ENCODE measurements at places on chromosomes 6 and 20.
A peak's percentile ranks its signal among the peaks of the same experiment; 100 is the strongest.

- peak; percentile 18 for DNase-seq
These were observed 317.5 kb upstream of the MOCS1 start for GRCh38 chr6:40251637-40252300.

- DNase-seq = no peak
These were observed 76.0 kb downstream of the ANKRD6 start for GRCh38 chr6:89508755-89509563.

GRCh38 chr6:150072201-150072600 is 3.3 kb upstream of the ULBP3 start:
- no peak for DNase-seq

DNA sequence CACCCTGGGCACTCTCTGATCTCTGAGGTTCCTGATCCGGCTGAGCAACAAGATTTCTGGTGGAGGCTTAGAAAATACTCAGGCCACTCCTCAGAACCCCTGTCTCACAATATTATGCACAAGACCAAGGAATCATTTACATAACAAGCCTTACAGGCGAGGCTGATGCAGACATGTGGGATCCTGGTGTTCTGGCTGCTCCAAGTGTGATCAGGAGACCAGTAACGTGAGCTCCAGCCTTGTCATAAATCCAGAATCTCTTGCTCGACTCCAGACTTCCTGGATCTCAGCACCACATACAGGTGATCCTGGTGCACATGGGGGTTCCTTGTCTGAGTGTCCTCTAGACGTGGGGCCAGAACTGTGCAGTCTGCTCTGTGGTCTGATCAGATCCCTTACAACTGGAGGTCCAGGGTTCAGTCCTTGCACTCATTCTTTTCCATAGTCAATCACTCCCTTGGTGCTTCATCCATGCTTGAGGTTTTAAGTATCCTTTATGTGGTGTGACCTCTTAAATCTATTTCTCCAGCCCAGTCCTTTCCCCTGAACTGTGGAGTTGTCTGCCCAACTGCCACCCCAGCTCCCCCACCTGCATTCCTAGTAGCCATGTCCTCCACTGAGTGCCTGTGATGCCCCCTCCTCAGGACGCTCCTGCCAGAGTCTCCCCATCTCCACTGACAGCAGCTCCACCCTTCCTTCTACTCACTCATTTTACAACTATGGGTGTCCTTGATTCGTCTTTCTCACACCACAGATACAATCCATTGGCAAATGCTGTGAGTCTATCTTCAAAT is 5.1 kb downstream of the HLA-C start:
- no peak for DNase-seq

DNA sequence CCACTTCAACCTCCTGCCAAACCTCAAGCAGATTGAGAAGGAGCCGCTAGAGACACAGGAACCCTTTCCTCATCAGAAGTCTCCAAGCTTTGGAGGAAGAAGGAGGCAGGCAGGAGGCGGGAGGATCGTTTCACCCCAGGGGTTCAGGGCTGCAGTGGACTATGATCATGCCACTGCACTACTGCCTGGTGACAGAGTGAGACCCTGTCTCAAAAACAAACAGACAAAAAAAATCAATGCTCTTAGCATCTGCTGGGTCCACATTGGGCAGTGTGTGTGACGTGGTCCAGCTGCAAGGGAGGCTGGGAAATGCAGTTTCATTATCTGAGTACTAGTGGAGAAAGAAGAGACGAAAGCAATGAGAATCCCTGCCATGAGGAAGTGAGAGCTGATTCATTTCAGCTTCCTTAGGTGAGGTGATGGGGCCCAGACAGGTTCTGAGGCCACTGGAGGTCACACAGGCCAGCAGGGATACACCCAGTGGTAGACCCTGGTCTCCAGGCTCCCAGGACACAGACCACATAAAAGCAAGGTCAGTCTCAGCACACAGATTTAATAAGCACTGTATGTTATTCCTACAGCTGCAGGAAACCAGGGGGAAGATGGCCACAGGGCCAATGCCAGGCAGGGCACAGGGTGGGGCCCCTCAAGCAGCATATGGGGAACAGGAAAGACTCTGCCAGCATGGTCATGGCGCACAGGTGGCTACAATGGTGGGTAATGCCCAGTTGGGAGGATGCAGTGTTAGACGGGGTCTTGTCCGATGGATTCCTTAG is 4.3 kb downstream of the GFRA4 start:
- no peak for DNase-seq

DNA sequence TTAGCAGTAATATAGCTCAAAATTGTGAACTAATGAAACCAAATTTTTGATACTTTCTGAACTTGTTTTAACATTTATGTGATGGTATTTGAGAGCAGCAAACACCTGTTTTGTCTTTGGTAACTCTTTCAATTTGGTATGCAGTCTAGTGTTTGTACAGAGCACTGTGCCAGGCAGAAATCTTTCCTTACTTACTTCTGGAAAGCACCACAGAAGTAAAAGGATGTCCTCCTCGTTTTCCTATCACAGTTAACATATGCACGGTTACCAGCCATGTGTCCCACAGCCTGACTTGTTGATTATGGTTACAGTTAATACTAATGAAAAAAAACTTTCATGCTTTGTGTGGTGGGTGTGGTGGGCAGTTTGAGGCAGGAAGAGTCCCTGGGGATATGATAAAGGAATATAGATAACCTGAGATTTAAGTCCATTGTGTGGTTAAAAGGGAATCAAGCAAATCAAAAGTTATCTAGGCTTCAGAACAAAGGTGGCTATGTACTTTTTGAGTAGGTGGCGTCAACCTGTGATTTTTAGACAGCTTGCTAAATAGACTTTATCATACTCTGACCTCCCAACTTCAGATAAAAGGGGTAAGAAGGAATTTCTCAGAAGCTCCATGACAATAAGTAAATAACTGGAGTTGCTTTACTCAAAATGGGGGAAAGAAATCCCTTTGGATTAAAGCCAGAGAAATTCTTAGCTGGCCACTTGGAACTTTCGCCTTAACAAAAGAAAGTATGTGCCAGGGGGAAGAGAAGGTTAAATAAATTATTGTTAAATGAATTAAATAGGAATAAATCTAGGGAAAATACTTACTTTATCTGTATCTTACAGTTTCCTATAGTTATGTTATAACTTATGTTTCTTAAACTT is 20.1 kb upstream of the COL10A1 start:
- DNase-seq = no peak

DNA sequence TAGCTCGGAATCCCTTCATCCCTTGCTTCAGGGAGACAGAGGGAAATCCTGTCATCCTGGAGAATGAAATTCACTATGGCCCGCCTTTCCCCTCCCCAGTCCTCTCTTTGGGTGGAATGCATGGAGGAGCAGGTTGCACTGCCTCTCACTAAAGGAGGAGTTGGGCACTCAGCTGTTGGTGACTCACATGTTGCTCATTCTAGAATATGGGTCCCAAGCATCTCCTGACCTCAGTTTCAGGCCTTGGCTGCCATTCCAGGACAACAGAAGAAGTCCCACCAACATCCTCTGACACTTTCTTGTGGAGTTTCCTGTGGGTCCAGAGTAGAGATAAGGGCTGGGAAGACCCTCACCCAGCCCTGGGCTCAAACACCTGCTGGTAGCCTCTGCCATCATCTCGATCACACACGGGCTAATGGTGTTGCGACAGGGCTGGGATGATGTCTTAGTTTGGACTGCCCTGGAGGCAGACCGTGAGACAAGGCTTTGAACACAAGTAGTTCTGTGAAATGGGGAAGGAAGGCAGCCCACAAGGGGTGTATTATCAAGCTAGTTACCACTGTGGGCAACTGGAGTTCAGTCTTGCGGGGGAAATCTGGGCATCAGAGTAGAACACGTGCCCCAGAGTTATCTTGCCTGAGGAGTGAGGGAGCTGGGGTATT is 52.4 kb upstream of the RNF24 start:
- DNase-seq = no peak

DNA sequence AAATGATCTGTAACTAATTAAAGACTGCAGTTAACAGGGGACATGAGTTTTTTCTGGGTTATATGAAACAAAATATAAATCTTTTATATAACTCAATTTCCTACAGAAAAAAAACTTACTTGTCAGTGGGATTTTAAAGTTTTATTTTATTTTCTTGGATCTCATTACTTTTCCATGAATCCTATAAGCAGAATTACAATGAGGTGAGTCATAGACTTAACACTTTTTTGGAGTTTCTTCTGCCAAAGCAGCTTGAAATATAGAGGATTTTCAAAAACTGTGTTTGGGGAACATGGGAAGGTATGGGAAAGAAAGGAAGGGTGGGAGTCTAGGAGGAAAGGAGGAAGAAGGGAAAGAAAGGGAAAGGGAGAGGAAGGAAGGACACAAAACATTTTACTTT is 130.7 kb downstream of the AIG1 start:
- DNase-seq = no peak

DNA sequence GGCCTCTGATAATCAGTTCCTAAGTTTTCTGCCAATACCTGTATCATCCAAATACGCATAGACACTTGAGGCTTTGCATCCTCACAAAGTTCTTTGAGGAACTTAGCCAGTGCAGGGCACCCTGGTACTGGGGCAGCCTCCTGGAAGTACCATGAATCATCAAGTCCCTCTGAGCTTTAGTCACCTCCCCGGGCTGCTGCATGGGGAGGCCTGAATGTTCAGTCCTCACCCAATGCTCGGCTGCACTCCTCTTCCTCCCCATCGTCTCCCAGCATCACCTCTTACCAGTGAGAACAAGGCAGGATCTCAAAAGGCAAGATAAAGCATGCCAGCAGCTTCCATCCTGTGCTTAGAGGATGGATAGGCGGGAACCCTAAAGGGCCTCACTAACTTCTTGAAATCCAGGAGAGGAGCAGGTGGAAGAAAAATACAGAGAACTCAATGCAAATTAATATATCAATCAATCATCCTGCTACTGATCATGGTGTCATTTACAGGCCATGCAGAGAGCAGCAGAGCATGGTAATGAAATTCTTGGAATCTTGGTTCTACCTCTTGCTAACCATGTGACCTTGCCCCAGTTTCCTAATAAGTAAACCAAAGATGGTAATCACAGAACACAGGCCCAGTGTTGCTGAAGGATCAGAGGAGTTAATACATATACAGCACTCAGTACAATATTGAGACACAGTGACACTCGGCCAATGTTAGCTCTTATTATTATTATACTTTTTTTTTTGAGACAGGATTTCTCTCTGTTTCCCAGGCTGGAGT is 4.7 kb upstream of the CCN6 start:
- DNase-seq = no peak

DNA sequence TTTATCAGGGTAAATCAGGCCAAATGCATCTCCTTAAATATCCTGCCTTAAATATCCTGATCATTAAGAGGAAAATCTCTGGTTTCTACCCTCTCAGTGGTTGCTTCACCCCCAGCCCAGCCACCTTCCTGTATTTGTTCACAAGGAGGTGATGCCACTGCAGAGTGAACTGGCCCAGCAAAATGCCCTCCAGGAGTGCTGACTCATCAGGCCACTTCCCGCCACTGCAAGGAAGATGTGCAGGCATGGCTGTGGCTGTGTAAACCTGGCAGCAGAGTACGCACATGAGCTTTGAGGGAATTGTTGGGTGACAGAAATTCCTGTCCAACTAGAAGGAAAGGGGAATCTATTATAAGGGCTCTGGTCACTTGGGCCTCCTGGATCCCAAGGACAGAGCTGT is 13.8 kb downstream of the NQO2 start:
- DNase-seq = no peak

DNA sequence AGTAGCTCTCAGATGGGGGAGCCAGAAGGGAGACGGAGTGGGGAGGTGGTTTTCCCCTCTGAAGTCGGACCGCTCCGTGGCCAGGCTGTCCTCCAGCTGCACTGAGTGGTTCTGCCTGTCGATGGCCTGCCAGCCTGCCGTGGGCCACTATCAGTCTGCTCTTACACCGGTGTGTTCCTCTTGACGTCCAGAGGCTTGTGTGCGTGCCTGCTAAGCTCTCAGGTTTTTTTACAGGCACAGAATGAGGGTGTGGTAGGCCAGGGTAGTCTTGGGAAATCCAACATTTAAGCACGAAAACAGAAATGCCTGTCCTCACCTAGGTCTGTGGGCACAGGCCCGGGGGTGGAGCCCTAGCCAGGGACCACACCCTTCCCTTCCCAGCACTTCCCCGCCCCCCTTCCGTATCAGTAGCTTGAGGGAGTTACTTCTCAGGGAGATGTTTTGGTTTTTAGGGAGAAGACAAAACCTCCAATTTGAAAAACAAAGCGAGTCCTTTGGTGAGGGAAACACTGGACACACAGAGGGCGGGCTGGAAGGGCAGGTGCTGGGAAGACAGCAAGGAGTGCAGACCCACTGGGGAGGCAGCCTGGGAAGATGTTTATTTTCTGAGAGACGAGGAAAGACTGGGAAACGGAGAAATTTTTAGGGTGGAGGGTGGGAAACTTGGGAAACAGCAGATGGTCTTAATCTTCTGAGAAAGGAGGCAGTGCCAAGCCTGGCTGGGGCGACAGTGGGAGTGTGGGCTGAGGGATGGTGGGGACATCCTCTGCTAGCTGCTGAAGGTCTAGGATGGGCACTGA is 106.5 kb downstream of the LY86 start:
- DNase-seq = no peak

DNA sequence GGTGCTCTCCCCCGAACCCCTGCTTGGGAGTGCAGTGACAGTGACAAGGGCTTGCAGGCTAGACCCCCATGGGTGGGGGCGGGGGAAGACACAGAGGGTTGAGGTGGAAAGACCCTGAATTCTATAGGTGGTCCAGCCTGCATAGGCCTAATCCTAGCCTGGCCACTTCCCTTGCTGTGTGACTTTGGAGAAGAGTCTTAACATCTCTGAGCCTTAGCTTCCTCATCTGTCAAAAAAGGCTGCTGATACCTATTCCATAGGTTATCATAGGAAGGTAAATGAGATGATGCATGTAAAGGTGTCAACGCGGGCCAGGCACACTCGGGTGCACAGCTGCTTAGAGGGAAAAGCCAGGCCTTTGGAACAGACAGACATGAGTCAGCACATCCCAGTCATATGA is 15.8 kb downstream of the BPIFB4 start:
- DNase-seq = no peak

DNA sequence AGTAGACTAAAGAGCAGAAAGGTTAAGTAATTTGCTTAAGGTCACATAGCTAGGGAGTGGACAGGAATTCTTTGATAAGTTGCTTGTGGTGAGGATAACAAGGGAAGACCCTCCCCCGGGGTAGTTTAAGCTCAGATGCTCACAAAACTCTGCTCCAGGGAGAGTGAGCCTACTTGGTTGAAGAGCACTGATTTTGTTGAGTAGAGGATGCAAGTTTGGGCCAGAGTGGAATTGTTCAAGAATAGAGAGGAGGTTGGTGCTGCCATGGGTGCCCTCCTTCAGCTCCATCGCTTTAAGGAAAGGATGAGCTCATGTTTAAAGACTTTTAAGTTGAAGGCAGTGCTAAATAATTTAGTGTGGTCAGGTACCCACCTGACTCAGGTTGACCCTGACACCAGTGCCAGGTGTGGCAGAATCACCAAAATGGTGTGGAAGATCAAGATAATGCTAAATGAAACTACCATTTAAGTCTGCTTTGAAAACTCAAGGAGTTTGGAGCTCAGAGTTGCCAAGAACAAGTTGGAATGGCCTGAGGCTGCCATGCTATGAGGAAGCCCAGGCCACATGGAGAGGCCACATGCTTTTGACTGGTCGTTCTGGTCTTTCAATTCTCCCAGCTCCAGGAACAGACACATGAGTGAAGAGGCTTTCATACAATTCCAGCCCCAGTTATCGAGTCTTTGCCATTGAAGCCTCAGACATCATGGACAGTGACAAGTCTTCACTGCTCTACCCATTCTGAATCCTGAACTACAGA is 8.0 kb upstream of the TCF15 start:
- DNase-seq = no peak

- peak; percentile 32 for DNase-seq
These were observed 609.5 kb upstream of the ARID1B start for GRCh38 chr6:156167625-156168071.

Measured in left kidney (tissue), 8 donors.